Omental fat pad (tissue), 4 donors: ENCODE measurements at places on chromosomes 2 and 18.

DNA sequence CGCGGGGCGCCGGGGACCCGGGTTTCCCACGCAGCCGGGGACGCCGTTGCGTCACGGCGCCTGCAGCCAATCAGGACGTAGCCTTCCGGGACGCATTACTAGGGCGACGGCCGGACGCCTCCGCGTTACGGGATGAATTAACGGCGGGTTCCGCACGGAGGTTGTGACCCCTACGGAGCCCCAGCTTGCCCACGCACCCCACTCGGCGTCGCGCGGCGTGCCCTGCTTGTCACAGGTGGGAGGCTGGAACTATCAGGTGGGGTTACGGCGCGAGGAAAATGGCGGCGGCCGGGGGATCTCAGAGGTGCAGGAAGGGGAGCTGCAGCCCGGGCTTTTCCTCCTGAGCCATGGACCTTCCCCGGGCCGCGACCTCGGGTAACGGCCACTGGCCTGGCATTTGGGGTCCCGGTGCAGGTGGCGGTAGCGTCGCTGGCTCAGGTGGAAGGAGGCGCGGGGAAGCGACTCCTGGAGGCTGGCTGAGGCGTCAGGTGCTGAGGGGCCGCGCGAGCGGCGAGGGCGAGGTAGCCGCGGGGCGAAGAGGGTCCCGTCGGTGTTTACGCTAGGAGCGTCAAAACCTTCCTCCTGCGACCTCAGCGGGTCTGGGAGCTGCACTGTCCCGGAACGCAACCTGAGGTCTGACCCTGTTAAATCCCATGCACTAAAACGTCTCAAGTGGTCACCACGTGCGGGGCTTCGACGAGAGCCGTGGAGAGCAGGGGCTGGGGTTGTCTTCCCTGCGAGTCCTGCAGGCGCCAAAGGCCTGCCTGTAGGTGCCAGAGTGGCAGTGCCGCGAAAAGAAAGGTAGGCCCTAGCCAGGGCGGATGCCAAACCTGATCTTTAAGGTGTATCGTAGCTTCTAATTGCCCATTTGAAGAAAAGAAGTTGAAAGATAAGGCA is at the start of gene LCLAT1:
TSS of gene LCLAT1 (plus strand) at position 98 of the 897 bp plus-strand sequence. CDS start 78,345 bp downstream, outside the sequence.
- DNase-seq, result peak; percentile 46

- no peak for DNase-seq
Observed at GRCh38 chr2:215098875-215099274, 39.6 kb downstream of the ABCA12 start.

- DNase-seq, result no peak
Observed at GRCh38 chr18:64693766-64694165, 544.9 kb upstream of the LINC00305 start.

DNA sequence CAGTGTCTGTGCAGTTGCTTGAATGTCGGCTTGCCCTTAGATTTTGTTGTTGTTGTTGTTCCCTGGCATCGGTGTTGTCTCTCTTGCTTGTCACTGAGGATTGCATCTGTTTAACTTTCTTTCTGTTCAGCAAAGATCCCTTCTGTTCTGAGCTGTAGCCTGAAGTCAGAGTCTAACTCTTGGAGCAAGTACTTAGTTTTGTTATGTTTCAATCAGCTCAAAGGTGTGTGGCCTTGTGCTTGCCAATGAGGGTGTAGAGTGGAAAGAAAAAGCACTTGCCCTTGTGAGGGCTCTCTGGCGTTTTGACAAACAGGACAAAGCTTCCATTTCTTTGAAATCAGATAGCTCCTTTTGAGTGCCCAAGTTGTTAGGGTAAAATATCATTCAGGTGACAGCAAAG is 757.1 kb upstream of the CDH7 start:
- no peak for DNase-seq

DNA sequence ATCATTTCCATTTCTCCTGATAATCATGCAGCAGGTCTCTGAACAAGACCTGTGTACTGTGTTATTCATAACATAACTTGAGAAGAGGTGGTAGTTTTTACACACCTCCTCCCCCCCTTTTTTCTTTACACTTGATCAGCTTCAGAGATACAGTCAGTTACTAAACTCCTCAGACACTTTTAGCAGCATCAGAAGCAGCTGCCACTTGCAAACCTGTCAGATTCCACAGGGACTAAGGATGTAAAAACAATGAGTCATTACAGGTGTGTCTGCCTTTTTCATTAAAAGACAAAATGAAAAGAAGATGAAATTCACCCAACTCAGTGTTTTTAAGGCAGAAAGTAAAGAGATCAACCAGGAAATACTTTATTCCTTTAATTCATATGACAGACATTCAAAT is 254.0 kb downstream of the NRXN1 start:
- no peak for DNase-seq

- DNase-seq, result no peak
Observed at GRCh38 chr2:15814403-15814802, 125.9 kb upstream of the MYCN start.

DNA sequence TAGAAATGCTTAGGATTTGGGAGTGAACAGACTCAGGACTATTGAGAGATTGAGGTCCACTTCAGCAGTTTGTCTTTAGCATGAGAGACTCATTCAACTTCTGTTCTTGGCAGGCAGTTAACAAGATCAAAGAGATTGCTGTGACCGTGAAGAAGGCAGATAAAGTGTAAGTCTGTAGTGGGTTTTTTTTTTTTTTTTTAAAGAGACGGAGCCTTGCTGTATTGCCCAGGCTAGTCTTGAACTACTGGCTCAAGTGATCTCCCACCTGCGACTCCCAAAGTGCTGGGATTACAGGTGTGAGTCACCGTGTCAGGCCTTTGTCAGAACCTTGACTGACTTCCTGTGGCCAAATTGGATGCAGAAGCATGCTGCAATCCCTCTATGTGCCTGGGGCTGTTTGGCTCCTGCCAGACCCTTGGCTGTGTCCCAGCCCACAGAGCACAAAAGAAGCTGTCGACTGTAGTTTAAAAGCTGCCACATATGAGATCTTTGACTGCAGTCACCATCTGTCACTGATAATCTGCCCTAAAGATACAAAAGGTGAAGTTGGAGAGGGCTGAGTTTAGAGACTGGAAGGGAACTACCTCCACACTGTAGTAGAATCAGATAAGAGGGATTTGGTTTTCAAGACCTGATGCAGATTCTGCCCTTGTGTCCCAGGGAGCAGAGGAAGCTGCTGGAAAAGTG is 9.9 kb downstream of the CCT7 start:
- DNase-seq, result no peak
